ENCODE measurements at places on chromosomes 5 and 9.

- no peak for DNase-seq
Observed at GRCh38 chr5:140246378-140247122, 56.4 kb downstream of the PFDN1 start.

DNA sequence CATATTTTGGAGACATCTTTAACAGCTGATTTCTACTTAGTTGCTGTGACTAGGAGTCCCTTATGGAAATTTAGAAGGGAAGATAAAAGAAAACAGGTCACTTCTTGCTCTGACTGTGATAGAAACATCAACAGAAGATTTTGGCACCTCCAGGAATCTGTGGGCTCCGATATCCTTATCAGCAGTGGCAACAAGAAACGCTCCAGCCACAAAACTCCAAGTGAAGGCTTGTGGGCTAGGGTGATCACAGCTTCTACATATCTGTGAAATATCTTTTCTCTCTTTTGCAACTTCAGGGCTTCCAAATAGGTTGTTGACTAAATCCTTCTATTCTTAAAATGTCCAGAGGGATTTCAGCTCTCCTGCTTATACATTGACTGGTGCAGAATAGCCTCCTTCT, 1625.5 kb upstream of the CDH6 start:
- no peak for DNase-seq

DNA sequence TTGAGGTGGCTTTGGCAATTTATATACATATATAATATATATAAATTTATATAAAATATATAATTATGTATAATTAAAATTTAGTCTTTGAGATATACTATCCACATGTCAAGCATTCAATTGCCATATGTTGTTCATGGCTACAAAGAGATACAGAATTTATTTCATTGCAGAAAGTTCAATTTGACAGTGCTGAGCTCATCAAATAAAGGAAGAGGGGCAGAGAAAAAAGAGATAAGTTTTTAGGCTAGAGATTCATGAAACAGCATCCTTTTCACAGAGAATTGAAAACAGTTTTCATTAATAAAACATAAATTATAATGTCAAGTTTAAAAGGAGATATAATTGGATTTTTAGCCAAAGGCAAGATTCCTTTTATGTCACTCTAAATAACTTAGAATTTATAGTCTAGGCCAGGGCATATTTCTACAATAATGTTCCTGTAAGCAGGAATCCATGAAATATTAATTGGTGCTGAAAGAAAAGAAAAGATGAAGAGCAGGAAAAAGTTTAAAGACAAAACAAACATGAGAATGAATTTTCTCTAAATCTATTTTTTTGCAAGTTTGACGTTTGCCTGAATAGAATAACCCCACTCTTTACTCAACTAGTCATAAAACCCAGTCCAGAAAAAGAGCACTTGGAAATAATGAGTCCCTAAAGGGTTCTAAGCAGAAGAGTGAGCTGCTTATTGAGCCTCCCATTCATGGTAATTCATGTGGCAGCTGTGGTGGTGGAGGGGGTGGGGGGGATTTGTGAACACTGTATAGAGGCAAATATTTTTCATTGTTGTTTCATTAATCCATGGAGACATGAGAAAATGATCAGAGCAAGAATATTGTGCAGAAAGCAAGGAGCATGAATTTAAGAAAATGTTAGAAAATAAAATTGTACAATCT, 1279.5 kb downstream of the CDH12 start:
- DNase-seq = no peak

- DNase-seq = no peak
Observed at GRCh38 chr5:40240671-40241070, 439.0 kb upstream of the PTGER4 start.

DNA sequence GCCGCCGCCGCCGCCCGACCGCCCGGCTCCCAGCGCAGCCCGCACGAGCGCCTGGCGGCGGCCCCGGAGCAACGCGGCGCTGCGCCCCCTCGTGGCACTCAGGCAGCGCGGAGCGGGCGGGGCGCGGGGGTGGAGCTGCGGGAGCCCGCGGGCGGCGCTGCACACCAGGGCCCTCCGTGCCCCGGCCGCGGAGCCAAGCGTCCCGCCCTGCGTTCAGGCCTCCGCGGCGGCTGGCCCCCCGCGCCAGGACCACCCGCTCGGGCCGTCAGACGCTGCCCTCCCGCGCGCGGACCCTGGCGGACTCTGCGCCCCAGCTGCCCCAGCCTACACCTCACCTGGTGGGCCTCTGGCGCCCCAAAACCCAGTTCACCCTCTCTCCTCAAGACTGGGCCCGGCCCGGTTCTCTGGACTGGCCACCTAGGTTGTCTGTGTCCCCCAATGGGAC, at the start of gene RASGEF1C:
Gene RASGEF1C, minus strand, starts transcription at position 75 of the 445 bp plus-strand sequence. CDS start 71,159 bp downstream, outside the sequence.
- peak; percentile 49 for DNase-seq

GRCh38 chr5:2254406-2254805, 371.7 kb upstream of the IRX4 start:
- no peak for DNase-seq

- no peak for DNase-seq
Observed at GRCh38 chr9:111886983-111887718, 9.5 kb upstream of the UGCG start.

- no peak for DNase-seq
Observed at GRCh38 chr5:8773046-8773615, 772.7 kb downstream of the SEMA5A start.

- DNase-seq = no peak
Observed at GRCh38 chr5:36417668-36418067, 116.0 kb upstream of the RANBP3L start.

Measured in T-helper 1 cell (primary cell).